ENCODE measurements at places on chromosomes 16 and 17.

DNA sequence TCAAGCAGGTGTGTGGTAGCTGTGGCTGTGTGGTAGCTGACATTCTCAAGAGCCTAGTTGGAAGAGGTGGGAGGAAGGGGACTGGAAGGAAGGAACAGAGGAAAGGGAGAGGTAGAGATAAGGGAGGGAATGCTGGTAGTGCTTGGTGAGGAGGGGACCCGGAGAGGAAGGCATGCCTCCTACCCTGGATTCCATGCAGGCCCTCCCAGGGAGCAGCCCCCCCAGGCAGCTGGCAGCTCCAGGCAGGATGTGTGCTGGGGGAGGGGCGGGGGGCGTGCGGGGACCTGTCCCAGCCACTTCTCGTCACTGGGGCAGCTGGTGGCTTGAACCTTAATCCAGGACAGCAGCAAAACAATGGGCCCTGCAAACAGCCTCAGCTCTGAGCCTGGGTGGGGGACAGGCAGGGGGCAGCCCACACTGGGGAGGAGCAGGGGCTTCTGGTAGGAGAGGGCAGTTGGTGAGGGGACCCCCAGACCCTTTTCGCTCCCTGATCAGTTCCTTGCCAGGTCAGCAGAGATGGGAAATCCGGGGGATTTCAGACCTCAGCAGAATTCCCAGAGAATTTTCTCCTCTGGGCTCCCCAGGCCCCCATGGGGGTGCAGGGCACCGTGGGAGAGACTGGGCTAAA, 27.1 kb downstream of the ARHGAP23 start:
- DNase-seq = no peak

DNA sequence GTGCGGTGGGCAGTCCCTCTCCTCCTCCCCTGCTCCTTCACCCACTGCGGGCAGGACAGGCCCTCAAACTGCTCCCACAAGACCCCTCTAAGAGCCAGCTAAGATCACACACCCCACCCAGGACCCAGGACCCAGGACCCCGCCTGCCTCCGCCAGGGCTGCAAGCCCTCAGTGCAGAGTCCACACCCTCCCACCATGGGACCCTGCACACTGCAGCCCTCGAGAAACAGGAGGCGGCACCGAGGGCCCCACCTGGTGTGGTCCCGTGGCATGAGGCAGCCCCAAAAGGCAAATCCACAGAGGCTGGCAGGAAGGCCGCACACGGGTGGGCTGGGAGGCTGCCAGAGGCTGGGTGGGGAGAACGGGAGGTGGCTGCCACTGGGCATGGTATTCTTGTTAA, 94.7 kb downstream of the ENGASE start:
- DNase-seq = no peak

DNA sequence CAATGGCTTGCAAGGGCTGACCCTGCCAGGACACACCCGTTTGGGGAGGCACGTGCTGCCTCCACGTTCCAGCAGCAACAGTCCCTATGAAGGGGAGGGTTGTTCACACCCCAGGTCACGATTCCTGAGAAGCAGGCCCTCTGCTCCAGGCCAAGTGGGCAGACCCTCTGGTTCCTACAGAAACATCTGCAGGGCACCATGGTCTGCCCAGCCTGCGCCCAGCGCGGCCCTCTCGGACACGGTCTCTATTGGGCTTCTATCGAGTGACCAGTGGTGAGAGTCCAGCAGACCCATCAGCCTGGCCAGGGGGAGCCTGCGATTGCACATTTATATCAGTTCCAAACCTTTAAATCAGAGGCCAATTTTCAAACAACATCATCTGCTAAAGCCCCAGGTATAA, 128.3 kb downstream of the ZNF423 start:
- DNase-seq = no peak

GRCh38 chr16:324451-325334, 27.8 kb downstream of the AXIN1 start:
- no peak for DNase-seq

DNA sequence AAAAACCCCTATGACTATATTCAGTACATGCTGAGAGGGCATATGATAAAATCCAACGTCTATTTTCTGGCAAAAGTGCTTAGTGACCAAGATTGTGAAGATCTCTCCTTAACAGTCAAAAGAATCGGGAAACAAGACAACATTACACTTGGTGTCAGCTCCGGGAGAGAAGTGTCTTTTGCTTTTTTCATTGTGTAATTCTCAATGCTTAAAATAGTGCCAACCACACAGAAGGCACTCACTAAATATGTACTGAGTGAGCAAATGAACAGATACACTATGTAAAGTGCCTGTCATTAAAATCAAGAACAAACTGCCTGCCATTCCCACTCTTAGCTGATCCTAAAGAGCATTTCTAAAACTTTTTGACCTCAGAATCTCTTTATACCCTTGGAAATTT, 34.1 kb downstream of the VPS53 start:
- no peak for DNase-seq

DNA sequence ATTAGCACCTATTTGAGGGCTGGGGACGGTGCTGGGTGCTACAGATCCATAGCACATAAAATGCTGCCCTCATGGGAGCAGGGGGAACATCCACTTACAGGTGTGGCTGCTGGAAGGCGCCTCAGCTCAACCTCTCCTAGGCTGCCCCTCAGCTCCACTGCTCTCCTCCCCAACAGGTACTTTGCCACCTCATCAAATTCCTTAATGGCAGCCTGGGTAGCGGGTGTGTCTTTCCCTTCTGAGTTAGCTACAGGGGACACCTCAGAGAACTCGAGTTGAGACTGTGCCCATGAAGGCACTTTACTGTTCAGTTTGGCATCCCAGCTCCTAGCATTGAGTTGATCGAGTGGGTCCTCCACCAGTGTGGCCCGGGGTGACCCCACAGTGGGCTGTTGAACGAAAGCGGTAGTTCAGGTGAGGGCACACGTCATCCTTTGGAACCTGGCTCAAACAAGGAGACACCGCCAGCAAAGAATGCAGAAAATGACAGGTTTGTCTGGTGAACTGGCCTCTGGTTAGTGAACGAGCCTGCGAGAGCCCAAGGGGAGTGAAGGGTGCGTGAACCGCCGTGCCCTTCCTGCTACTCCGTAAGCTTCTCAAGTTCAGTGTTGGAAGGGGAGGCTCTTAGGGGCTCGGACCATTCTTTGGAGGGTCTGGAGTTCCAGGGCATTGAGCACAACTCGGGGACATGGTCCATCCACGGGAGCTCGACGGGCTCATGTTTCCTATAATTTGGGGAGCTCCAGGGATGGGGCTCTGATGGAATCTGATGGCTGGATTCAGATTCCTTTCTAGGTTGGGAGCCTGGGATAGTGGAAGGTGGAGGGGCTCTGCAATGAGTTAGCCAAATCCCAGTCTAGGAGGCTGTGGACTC, 3.5 kb upstream of the CMIP start:
- no peak for DNase-seq

- no peak for DNase-seq
Measured at GRCh38 chr17:73555199-73555960, 88.9 kb downstream of the SDK2 start.

Data from brain pericyte (primary cell).